ENCODE measurements at places on chromosomes 4 and X.

DNA sequence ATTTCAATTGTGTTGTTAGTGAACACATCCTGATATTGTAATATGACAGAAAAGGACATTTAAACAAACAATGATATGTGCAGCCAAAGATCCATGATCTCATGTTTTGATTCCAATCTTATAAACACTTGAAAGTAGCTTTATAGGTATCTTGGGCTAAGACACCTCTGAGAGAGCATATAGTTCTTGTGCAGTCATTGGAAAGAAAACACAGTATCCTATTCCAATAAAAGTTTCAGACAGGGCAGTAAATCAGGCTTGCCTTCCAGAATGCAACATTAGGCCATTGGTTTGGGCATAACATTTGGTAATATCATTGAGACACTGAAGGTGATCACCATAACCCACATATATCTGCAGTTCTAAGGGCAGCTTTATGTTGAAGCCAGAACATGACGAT, 188.3 kb upstream of the HCCS start:
- no peak for DNase-seq

DNA sequence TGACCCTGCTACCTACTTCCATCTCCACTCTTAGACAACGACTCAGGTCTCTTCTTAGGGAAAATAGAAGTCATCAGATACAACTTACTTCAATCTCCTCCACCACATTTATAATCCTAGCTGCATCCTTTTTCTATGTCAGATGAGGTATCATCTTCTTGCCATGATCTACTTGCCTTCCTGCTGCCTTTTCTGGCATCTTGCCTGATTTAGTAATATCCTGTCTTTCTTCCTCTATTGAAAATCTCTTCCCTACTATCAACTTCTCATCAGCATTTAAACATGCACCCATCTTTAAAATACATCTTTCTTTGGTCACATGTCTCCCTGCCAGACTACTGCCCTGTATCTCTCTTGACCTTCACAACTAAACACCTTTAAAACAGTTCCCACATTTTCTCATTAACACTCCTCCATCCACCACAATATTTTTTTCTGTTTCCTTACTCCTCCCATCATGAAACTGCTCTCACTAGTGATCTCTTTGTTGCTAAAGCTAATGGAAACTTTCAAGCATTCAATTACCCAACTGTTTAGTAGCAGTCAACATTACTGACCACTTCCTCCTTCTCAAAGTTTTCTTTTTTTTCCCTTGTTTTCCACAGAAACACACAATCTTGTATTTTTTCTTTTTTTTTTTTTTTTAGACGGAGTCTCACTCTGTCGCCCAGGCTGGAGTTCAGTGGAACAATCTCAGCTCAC, 100.8 kb upstream of the CXorf66 start:
- DNase-seq = no peak

DNA sequence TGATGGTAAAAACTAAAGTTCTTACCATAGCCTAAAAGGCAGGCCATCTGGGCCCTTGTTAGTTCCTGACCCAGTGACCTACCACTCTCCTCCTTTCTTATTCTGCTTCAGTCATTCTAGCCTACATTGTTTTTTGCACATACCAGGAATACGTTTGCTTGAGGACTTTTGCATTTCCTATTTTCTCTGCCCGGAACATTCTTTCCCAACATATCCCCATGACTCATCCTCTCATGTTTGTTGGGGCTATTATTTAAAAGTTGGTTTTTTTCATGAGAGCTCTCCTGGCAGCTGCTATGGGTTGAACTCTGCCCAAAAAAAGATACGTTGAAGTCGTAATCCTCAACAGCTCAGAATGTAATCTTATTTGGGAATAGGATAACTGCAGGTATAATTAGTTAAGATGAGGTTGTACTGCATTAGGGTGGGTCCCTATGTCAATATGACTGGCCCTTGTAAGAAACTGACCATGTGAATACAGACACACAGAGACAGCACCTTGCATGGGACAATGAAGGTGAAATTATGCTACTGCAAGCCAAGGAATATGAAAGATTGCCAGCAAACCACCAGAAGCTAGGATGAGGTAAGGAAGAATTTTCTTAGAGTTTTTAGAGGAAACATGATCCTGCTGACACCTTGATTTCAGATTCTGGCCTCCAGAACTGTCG, 138.3 kb upstream of the PDHA2 start:
- no peak for DNase-seq

DNA sequence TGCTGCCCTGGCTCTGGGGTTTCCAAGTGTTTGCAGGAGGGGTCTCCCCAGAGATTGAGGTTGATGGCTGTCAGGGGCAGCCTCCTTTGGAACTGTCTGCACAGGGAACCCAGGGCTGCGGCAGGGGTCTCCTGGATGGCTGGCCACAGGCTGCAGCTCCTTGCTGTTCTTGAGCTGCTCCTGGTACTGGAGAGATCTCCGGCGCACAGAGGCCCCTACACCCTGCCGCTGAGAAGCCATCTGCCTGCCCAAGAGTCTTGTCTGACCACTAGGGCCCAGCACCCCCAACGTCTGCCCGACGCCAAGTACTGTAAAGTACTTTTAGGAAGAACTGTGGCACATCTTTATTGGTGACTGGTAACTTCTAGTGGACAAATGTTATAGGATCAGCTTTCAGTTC, 13.5 kb downstream of the STIM2 start:
- no peak for DNase-seq

DNA sequence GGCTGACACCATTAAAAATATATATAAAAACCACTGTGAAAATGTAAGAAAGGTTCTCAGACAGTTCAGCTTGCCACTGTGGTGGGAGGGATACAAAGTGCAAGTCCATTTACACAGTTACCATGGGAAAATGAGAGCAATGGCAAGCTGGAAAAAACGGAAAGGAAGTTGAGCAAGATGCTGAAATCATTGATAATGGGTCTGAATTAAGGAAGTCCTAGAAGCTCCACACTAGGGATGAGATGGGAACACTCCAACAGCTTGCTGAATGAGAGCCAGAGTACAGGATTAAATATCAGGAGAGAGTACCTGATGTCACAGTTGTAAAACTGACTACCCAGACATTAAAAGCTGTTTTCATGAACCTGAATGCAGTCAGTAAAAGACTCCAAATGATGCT, 218.6 kb downstream of the PRDM5 start:
- no peak for DNase-seq

DNA sequence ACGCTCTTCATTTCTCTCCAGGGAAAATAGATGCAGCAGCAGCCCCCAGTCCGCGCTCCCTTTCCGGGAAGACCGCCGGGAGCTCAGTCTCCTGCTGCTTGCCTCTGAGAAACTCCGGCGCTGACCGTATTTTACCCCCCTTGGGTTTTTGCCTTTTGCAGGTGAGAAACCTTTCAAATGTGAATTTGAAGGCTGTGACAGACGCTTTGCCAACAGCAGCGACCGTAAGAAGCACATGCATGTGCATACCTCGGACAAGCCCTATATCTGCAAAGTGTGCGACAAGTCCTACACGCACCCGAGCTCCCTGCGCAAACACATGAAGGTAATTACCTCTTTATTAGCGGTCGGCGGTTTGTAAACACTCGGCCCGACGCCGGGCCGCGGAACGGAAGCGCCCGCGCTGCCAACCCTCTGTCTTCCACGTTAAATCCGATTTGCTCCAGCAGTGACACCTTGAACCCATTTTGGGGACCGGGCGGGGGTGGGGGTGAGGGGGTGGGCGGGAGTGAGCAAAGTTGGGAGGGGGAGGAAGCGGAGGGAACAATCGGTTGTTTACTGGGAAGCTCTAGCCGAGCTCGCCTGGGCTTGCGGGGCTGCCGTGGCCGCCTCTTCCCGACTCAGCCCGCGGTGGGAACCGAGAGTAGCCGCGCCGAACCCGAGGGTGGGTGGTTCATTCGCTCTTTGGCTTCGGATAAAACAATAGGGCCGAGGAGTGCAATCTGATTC, 3.0 kb downstream of the ZIC3 start:
- no peak for DNase-seq

- DNase-seq = no peak
These were observed 47.4 kb downstream of the REPS2 start for GRCh38 chrX:16993791-16994318.

DNA sequence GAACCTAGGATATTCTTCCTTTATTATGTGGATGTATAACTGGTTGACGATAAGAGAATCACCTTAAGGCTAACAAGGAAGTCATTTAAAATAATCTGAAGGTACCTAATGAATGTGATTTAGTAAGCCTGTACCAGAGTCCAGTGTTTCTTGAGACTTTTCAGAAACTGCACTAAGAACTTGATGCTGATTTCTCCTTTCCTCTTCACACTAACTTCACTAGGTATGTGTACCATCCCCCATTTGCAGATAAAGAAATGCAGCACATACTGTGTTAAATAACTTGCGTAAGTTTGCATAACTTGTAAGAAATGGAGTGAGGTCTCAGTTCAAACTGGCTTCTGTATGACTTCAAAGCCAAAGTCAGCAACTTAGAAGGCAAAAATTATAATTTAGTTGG, 63.3 kb downstream of the ELOVL6 start:
- no peak for DNase-seq

DNA sequence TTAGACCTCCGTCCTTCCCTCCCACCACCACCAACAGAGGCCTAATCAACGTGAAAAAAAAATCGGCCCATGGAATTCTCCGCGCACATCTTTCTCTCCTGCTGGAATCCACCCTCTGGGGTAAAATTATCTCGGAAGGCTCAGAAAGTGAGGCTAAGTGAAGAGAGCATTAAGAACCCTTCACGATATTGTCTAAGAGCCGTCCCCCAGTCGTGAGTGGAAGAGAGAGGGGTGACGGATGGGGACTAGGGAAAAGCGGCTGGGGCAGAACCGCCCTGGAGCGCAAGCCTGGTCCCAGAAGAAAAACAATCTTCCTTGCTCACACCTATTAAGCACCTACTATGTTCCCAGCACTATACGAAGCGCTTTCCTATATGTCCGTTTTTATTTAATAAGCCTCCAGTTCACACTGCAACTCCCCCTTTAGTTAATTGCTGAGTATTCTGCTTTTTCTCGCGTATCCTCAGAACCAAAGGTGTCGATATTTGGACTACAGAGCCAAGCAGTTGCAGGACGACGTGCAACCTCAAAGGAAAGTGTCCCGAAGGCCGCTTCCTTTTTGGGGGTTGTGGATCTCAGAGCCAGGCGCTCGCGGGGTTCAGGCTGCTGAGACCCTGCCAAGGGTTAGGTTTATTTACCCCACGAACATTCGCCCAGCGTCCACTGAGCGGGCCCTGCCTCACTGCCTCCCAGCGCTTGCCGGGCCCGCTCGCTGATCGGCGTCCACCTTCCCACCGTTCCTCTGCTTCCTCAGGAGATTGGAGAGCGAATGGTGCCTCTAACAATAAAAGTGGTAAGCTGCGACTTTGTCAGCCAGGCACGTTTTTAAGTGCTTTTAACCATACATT, 889 bp downstream of the MGARP start:
- no peak for DNase-seq

DNA sequence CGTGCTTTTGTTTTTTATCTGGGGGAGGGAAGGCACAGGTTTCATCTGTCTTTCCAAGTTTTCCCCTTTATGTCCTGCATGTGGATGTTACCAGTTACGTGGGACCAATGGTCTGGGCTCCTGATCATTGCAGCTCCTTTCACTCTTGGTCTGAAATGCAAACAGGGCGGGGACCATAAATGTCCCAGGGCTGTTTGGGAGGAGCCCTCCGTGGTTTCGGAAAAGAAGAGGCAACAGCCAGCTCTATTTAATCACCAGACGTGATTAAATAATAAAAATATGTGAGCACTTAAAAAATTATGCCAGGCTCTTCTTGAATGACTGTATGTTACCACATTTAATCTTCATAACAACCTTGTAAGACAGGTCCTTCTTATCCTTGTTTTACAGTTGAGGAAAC, 30.8 kb upstream of the C1GALT1C1 start:
- DNase-seq = no peak

DNA sequence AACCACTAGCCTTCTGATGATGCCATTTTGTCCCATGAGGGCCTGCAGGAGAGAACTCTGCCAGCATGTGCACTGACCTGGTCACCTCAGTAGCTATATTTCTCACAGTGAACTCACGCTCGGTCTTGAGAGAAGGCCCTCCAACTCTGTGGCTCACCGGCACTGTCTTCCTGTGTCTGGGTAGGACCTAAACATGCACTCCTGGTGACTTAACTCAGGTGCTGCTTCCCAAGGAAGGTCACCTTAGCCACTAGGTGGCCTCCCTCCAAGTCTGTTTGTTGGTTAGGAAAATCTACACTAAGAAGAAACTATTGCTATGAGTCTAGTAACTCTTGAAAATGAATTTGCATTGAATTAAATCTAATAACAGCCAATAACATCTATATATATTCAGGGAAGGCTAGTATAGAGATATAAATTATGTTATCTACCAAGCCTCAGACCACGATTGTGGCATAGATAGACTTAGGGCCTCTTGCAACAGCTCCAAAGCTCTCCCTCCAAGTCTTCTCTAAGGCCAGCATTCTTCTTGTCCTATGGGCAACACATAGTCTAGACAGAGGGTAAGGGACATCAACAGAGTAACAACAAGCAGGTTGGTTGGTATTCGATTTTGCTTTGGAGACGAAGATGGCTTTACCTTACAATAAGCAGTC, 24.7 kb downstream of the TLR10 start:
- DNase-seq = no peak

- DNase-seq = no peak
These were observed 23.8 kb downstream of the SH3RF1 start for GRCh38 chr4:169246957-169247396.

GRCh38 chrX:118562582-118563164, 67.1 kb downstream of the DOCK11 start:
- no peak for DNase-seq

DNA sequence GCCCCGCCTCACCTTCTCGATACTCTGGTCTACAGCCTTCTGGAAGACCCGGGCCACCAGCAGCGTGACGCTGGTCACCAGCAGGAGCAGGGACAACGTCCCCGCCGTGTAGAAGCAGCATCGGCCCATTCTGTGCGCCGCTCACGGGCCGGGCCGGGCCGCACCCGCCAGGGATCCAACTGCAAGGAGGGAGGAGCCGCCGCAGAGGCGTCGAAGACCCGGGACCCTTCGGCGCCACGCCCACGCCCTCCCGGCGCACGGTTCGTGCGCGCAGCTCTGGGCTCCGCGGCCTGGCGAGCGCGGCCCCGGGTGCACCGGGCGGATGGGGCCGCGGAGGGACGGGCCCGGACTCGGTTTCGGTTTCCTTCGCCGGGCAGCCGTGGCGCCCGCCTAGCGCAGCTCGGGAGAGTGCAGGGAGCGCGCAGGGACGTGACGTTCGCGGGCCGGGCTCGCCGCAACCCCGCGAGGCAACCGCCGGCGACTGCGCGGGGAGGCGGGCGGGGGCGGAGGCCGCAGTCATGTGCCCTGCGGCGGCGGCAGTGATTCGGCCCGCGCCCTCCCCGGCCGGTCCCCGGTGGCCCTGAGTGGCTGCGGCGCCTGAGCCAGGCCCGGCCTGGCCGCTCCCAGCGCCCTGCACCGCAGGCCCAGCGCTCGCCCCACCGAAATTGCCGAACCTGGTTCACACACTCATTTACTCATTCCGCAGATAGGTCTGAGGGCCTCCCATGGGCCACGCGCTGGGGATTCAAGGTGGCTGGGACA, at the start of gene SCARB2:
SCARB2 (minus strand) TSS at position 410 of the 762 bp plus-strand sequence; CDS start at position 129, 281 bp downstream.
- no peak for DNase-seq

DNA sequence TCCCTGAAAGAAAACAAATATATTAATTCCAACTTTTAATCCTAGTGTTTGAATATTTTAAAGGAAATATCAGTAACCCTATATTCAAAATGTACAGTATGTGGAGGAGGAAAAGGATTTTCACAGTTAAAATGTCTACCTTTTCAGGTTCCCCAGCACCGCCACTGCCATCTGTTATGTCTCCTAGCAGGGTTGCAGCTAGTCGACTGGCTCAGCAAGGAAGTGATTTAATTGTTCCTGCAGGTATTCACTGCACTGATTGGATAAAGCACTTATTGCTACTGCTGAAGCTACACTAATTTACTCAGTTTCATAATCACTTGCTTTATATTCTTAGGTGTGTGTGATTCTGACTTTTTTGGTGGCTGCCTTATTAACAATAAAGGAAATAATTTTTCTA, 65.5 kb upstream of the FHDC1 start:
- no peak for DNase-seq

Measured in HS-27A (cell line).